Activated CD8-positive, alpha-beta memory T cell treated with anti-CD3 and anti-CD28 coated beads for 1 hour (primary cell): ENCODE measurements at places on chromosomes 6 and 20.

DNA sequence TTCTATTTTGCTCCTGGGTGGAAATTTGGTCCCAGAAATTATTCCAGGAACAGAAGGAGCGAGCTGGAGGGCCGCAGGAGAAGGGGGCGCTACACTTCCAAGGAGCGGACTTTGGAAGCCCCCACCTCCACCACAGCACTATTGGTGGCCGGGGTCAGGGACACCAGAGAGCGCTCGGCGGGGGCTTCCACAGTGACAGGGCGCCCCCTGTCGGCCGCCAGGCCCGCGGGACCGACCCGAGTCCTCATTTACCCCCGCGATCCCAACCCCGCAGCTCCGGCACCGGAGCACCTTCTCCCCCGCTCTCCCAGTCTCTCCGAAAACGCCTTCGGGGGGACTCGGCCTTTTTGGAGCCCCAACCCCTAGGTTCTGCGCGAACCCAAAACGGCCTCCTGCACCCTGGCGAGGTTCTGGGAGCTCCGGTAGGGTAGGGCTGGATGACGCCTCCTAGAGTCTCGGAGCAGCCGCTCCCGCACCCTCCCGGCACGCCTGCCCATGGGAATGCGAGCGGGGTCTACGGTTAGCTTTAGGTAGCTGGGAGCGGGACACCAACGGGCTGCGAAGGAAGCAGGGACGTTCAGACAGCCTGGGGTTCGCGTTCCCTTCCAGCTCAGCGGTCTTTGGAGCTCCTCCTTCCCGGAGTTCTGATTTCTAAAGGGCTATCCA, 2.4 kb upstream of the FOXA2 start:
- no peak for DNase-seq

- no peak for DNase-seq
Observed at GRCh38 chr6:160040527-160041264, 71.8 kb downstream of the IGF2R start.

- no peak for DNase-seq
Observed at GRCh38 chr6:3946778-3947177, 97.6 kb downstream of the FAM50B start.

- DNase-seq = no peak
Observed at GRCh38 chr6:28589234-28589956, 63.7 kb downstream of the GPX5 start.

- DNase-seq = no peak
Observed at GRCh38 chr6:153162172-153162571, 31.1 kb upstream of the RGS17 start.

DNA sequence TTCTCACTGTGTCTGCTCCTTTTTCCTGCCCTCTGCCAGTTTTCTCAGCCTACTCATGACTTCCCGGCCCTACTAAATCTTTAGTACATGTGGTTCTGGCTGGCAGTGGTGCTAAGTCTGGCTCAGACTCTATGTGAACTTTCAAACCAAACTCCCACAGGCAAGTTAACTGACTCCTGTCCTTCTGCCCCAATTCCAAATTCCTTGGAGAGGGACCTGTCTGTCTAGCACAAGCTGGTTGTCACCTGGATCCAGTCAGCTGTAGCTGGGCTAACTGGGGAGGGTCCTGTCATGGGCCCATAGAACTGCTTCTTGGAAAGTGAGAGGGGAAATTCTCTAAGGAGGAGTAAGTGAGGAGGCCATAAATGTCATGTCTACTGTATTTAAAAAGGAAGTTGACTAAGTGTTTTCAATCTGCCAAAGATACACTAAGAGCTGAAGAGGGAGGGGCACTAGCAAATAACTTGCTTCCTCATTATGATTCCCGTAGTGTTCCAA, 240.1 kb downstream of the KCNQ5 start:
- DNase-seq = no peak

DNA sequence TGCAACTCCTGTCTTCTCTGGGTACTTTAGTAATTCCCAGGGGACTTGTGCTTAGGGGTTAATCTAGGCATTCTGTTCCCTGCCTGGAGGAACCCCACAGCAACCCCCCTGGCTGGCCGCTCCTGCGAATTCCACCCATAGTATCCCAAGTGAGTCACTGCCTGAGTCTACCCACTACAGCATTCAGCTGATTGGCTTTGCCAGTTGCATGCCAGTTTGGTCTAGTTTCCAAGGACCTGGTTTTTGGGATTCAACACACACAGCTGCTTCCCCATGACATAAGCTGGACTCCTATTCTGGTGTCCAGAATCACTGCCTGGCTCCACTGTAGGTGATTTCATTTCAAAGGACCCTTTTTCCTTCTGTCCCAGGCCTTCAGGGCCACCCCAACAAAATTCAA, 40.3 kb downstream of the PLCG1 start:
- no peak for DNase-seq

DNA sequence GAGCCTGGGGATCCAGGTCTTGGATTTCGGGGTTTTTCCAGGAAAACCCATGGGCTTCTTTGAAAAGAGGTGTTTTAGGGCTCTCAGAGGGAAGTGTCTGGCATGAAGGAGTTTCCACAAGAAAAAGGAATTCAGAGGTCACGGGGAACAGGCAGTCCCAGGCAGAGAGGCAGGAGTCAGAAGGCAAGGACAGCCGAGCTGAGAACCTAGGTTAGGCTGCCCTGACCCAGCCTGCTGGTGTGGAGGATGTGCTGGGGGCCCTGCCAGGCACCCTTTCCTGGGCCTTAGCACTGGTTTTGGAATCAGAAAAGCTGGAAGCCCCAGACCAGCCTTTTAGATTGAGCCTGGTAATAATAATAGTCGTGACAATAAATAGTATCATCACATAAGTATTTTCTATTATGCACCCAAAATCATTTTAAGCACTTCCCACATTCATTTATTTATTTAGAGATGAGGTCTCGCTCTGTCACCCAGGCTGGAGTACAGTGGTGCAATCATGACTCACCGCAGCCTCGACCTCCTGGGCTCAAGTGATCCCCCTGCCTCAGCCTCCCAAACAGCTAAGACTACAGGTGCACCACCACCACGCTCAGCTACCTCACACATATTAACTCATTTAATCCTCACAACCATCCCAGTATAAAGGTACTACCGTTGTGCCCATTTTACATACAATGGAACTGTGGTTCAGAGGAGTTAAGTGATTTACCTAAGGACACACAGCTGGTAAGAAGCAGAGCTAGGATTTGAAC, 19.9 kb downstream of the TGM2 start:
- no peak for DNase-seq

DNA sequence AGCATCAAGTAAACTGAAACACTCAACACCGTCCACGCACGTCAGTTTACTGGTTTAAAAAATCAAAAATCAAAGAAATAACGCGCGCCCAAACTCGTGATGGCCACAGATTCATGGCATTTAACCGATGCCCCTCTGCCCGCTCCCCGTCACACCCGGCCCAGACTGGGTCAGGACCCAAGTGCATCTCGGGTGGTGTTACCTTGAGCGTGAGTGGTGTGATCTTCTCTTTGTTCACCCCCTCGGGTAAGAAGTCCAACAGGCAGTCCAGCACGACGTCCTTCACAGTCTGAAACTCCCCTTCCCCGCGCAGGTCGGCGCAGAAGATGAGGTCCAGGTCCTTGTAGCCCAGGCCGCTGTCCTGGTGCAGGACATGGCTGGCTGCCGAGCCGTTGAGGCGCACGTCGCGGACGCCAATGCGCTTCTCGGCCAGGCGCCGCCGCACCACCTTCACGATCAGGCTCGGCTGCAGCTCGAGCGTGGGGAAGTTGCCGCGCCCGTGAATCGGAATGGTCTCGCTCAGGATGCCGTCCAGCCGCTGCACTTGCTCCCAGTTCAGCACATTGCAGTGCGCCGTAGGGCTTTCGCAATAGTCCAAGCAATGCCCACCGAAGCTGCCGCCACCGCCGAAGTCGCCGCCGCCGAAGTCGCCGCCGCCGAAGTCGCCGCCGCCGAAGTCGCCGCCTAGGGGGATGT, 945 bp downstream of the TENT5A start:
- DNase-seq = peak; percentile 19

DNA sequence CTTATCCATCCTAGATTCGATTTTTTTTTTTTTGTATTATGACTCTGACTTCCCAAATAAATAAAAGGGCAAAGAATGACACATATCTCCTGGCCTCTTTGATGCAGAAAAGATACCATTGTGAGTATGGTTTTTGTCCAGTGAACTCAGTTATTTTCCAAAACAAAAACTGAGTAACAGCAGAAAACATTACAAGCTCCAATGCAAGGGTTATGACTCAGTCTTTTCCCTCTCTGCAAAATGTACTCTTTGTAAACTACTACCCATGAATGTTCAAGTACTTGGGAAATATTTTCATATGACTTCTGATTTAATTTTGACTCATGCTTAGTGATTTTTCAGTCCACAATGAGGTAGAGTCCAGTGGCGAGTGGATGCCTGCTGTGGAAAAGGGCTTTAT, 355.3 kb downstream of the RNF144B start:
- no peak for DNase-seq

DNA sequence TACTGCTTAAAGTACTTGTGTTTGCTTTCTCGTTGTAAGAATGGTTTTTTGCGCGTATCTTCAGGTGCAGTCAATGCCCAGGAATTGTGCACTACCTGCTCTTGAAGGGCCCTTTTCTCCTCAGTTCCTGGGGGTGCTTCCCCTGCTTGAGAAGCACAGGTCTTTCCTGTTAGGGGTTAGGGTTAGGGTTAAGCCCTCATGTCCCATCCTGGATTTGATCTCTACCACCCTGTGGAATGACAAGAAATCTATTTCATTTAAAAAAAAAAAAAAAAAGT, 39.6 kb upstream of the TBXT start:
- DNase-seq = no peak

- DNase-seq = no peak
Observed at GRCh38 chr6:30162265-30163089, 869 bp upstream of the TRIM15 start.

- no peak for DNase-seq
Observed at GRCh38 chr6:101231606-101232235, 161.8 kb upstream of the GRIK2 start.

GRCh38 chr20:9032758-9033157, 36.1 kb upstream of the PLCB4 start:
- no peak for DNase-seq

DNA sequence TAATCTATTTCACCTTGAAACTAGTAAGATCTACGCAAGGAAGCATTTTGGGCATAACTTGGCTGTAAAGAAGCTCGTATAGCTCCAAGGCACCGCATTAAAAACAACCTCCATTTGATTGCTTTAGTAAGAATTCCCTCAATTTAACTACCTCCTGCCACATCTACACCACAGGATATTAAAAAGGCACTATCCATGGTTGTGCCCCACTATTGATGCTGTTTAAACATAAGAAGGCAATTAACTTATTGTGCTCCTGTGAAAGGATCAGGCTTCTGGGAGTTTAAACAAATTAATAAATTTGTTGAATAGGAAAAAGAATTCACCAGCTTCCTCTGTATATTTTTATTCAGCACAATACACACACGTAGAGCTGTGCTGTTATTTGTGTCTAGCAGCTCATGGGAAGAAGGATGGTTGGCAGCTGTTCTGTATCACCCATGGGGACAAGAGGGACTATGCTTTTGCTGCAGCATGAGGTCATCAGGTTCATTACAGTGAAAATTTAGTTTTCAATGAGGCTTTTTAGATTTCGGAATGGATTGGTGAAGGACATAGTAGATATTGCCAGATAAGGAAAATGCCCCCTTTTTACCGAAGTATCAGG, 513.3 kb downstream of the HAO1 start:
- DNase-seq = no peak

- DNase-seq = no peak
Observed at GRCh38 chr6:167047554-167047953, 48.4 kb downstream of the CEP43 start.

- DNase-seq = no peak
Observed at GRCh38 chr20:16405254-16405653, 168.0 kb downstream of the KIF16B start.

- no peak for DNase-seq
Observed at GRCh38 chr20:10591946-10592521, 81.8 kb downstream of the JAG1 start.

GRCh38 chr20:59014680-59015389, 4.4 kb upstream of the TUBB1 start:
- DNase-seq = no peak

GRCh38 chr20:49669601-49670189, 44.0 kb downstream of the B4GALT5 start:
- no peak for DNase-seq

GRCh38 chr20:56859801-56860261, 230.7 kb downstream of the TFAP2C start:
- no peak for DNase-seq

DNA sequence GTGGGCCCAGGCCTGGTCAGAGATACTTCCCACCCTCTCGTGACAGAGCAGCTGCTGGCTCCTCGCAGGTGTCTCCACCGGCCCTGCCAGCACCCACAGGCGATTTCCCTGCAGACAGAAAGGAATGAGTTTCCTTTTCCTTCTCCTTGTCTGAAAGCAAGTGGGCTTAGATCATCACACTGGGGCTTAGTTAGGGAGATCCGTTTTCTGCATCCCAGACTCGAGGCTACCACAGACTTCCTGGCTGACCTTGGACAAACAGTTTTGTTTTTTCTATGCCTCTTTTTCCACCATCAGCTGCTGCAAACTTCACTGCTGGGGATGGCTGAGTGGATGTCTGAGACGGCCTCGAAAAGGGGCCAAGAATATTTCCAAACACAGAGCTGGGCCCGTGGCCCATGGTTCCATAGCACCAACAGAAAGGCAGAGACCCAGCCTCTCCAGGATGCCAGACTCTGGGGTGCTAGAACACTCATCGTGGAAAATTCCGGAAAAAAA, 86.5 kb downstream of the BANF2 start:
- no peak for DNase-seq

DNA sequence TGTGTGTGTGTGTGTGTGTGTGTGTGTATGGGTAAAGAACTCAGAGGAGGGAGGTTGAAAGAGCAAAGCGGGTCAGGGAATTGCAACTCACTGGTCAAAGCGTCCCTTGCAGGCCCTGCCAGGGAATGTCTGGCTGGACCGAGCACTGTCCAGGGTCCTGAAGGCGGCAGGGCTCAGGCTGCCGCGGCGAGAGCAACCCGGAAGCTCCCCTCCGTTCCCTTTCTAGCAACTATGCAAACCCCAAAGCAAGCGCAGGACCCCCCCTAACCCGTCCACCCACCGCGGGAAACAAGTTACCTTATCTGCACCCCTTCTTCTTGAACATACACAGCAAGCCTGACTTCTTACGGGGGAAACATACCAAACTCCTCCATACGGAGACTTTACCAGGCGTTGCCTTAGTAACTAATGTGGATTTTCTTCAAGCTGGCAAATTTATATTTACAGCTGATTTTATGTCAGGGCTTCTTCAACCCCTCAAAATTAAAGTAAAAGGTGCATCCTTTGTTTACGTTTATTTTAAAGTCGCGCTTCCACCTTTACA, 538 bp upstream of the GRM1 start:
- DNase-seq = peak; percentile 11
